ENCODE measurements at places on chromosomes 5 and 9. TPM values are rescaled to one million over a fixed set of nuclear protein-coding genes. Genes with fewer than 3 reads are reported as not detected.

GRCh38 chr5:2997179-2997578 lies 245.7 kb upstream of the IRX2 start:
- no peak for DNase-seq

- no peak for DNase-seq
Observed at GRCh38 chr9:109026306-109026705, 13.0 kb upstream of the CTNNAL1 start.

GRCh38 chr5:178486239-178486641 lies 104.0 kb downstream of the COL23A1 start:
- DNase-seq: no peak

DNA sequence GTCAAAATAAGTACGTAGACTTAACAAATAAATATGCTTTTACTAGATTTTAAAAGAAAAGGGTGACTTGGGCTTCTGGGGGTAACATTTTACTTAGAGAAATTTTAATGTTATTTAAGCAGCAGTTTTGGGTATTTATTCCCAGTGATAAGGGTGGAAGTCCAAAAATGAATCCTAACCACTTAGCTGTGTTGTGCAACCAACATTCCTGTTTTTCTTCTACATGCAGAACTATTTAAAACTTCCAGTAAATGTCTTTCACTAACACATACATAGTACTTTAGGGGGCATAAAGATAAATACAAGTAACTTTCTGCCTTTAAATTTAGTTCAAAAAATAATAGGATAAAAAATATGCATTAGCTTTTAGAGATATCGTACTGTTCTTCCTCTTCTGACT lies 436.7 kb downstream of the CTNND2 start:
- DNase-seq: no peak

- DNase-seq: no peak
Observed at GRCh38 chr5:56735849-56736641, 79.3 kb upstream of the MAP3K1 start.

- DNase-seq: no peak
Observed at GRCh38 chr9:37897665-37898064, 6.3 kb downstream of the SLC25A51 start.

DNA sequence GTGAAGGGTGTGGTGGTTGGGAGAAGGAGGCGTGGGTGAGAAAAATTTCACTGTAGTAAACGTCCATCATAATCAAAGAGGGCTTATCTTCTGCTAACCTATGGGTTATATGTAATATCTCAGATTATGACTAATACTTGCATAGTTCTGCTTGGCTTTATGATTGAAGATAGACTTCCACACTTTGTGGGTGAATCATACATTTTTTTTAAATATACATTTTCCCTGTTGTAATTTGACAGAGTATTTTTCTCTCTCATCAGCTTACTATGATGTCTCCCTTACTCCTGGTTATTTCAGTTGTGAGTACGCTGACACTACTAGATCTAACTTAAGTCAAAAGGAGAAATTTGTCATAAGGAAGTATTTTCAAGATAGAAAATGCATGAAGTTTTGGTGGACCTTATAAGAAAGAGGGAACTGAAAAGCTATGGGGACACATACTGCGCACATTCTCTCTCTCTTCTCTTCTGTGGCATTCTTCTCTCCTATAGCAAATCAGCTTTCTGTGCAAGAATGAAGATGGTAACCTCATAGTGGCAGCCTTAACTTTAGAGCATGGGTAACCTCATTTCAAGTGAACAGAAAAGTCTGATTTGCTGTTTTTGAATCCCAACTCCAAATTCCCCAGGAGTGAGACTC lies 4.9 kb upstream of the JAK2 start:
- DNase-seq: no peak

DNA sequence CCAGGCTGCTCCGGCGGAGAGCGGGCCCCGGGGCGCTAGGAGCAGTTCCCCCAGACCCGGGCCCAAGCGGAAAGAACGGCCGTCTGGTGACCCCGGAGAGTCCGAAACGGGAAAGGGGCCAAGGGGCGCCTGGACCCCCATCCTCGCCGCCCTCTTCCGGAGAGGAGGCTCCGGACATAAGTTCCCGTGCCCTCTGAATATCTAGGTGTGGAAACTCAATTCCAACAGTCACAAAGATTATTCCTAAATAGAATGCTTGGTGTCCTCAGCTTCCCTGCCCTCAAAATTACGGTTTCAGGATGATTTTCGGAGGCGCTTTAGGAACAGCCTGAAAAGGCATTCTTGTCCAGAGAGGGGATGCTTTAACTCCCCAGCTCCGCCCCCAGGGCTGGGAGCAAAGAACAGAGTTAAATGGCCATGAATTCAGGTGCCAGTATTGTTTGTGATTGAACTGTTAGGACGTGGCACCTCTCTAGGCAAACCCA lies 681 bp upstream of the LHFPL2 start:
- no peak for DNase-seq

GRCh38 chr9:93590609-93591234 lies 14.3 kb downstream of the PHF2 start:
- DNase-seq: no peak

GRCh38 chr5:36300191-36300926 lies 1.3 kb downstream of the RANBP3L start:
- DNase-seq: no peak

GRCh38 chr5:53381-54174 lies 38.4 kb upstream of the PLEKHG4B start:
- peak; percentile 56 for DNase-seq

DNA sequence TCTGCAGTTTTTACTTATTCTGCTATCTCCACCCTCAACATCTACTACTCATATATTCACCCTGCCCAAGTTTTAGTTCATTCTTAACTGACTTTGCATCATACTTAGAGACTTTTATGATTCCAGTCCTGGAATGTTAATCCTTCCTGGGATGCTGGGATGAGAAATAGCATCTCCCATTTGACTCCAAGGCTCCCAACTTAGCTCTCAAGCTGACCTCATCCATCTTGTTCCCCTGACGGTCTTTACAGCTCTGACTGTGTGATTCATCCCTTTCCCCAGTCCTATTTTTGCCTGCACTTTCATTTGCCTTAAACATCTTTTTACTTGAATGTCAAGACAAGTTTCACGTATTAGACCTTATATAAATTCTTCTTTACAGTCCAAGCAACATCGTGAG lies 297.8 kb downstream of the EPB41L4A start:
- DNase-seq: no peak

GRCh38 chr9:110106661-110107060 lies 101.3 kb downstream of the C9orf152 start:
- DNase-seq: no peak

DNA sequence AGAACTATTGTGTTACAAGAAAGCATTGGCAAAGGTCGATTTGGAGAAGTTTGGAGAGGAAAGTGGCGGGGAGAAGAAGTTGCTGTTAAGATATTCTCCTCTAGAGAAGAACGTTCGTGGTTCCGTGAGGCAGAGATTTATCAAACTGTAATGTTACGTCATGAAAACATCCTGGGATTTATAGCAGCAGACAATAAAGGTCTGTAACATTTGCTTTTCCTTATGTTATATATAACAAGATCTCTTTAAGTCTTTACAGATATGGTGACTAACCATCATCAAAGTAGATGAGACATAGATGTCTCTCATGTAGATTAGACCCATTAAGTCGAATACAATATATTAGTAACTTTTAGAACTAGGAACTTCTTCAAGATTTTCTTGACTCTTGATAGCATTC lies 33.0 kb downstream of the TGFBR1 start:
- no peak for DNase-seq

The WDR31 gene
- total RNA-seq: 0.95 TPM

The GFI1B gene
- not detected for total RNA-seq

The SPEF2 gene
- total RNA-seq: 3.4 TPM

The PRRC2B gene
- 350 TPM for total RNA-seq

The RGS3 gene
- 474 TPM for total RNA-seq

The CDH18 gene
- total RNA-seq: 0.33 TPM

The GGTA1 gene
- 19.7 TPM for total RNA-seq

The TRPM3 gene
- total RNA-seq: 0.54 TPM

The MARCOL gene
- total RNA-seq: not detected

The CDC20B gene
- not detected for total RNA-seq

The KIF20A gene
- total RNA-seq: 10.3 TPM

All from endothelial cell (in vitro differentiated cells).